Stimulated activated CD4-positive, alpha-beta T cell treated with anti-CD3 and anti-CD28 coated beads, Interleukin-4, amount 100 ng/mL, for 4 hours (primary cell): ENCODE measurements at places on chromosomes 6 and 20.

DNA sequence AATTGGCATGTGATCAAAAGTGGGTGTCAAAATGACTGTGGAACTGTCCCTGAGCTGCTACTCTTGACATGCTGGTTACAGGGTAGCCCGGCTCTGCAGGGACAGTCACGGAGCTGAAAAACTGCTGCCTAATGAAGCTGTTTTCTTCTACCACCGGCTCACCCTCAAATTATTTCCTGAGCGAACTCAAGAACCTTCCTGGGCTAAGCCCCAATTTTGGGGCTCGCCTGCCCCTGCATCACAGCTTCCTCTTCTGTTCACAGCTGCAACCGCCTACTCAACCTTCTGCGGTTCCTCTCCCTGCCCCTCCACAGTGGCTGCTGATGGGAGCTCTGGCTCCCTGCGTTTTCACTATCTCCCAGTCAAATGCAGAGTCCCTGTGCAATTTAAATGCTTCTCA lies 110.8 kb upstream of the MLN start:
- peak; percentile 54 for DNase-seq

DNA sequence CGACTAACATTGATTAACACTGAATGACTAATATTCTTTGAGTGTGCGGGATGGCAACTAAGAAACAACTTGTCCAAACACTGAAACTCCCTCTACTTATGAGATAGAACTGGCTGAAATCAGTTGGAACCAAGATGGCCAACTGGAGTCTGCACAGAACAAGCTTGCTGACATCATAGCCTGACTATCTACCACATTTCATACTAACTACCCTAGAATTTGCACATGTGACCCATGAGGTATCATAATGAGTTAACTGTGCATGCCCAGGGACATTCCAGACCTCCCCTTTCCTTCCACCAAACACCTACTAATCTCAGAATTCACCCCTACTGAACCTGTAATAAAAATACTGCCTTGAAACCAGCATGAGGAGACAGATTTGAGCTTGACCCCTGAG lies 43.2 kb downstream of the PHIP start:
- DNase-seq = no peak

GRCh38 chr6:26032340-26033084 lies 54.7 kb upstream of the HFE start:
- no peak for DNase-seq

GRCh38 chr20:37233548-37234253 lies 27.9 kb downstream of the GHRH start:
- no peak for DNase-seq

- no peak for DNase-seq
These were observed 52.5 kb downstream of the ALDH5A1 start for GRCh38 chr6:24547243-24547642.

GRCh38 chr6:167394339-167394738 lies 69.5 kb downstream of the TTLL2 start:
- DNase-seq = no peak

DNA sequence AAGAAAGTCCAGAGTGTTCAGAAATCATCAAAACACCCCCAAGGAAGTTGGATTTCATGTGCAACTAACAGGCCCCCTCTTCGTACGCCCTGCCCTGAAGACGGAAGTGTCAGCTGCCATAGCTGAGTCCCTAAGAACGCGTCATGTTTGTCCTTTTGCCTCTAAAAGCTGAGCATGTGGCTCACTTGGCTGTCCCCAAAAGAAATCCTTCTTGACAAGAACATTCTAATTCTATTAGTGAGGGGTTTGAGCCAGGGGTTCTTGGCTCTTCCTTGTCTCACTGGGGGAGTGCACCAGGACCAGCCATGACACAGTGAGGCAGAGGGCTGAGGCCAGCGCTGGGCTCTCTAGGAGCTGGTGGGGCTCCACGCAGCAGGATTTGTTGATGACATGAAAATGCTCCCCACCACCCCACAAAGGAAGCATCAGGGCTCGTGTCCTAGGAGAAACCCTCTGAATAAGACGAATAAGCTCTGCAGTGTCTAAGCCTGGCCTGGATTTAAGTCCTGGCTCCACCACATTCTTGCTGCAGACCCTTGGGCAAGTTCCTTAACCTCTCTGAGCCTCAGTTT lies 20.0 kb upstream of the SPO11 start:
- DNase-seq = no peak
